ENCODE measurements at places on chromosomes 2 and 18.

- DNase-seq: no peak
These were observed 7.1 kb upstream of the NPPC start for GRCh38 chr2:231932985-231933915.

GRCh38 chr2:107730898-107731297 lies 95.8 kb upstream of the RGPD4 start:
- DNase-seq: no peak

- DNase-seq: no peak
These were observed 6.4 kb upstream of the SP9 start for GRCh38 chr2:174328114-174328960.

DNA sequence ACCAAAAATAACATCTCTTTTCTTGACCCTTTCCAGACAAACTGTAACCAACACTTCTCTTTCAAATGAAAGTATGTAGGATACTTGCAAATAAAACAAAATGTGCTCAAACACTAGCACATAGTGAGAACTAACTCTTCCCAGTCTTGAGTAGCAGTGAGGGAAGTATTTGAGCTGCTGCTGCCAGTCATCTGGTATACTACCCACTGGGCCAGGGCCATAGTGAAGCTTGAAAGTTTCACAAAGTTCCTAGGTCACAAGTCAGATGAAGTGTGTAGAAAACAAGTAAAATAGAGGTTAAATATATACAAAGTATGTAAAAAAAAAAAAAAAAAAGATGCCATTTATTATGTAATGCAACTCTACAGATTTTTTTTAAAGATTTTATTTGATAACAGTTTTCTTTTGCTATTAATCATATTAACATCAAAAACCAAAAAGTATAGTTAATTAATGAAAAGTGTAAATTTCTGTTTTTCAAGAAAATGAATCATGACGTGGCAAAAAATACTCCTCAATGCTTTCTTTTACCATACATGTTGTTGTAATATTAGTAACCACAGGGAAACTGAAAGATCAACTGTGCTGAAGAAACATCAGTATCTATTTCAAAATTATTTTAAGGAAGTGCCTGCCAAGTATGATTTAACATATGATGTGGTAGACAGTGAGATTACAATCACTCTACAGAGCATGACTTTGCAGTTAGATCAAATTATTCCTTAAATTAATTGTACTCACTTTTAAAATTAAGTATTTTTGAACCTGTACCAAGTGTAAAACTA lies 21.6 kb upstream of the TRIB2 start:
- no peak for DNase-seq

DNA sequence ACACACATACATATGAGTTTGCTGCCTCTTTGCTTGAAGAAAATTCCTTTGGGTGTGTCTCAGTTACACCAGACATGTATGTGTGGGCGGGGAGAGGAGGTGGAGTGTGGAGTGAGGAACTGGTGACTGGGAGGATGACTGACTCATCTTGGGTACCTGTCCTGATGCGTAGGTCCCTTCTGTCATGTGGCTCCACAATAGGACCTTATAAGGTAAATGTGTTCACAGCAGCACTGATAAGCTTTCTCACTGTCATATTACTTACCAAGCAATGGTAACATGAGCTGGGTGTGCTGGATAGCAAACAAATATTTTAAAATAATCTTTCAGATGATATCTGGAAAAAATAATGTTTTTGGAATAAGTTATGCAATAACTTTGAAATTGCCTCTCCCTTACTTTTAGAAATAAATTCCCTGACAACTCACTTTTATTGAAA lies 45.1 kb downstream of the SLC9A2 start:
- DNase-seq: peak; percentile 13

GRCh38 chr2:85033388-85033787 lies 62.4 kb downstream of the KCMF1 start:
- no peak for DNase-seq

DNA sequence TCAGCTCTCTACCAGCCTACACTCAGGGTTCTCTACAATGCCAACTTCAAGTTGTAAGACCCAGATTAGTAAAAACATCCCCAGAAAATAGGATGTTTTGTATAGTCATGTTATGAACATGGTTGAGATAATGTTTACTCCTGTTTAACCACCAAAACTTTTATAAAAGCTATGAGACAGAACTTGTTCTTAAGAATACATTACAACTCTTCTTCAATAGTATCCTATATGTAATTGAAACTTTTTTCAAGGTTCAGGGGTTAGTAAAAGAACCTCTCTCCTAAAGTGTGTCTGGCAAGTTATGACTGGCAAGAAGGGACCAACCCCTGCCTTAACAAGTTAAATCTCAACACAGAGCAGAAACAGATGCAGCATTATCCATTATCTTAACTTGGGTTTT lies 118.8 kb upstream of the STK17B start:
- no peak for DNase-seq
